Kasumi-1 (cell line): ENCODE measurements at places on chromosomes 12 and 14.

GRCh38 chr12:71945121-71945520 is 6.5 kb downstream of the TPH2 start:
- DNase-seq, result no peak

DNA sequence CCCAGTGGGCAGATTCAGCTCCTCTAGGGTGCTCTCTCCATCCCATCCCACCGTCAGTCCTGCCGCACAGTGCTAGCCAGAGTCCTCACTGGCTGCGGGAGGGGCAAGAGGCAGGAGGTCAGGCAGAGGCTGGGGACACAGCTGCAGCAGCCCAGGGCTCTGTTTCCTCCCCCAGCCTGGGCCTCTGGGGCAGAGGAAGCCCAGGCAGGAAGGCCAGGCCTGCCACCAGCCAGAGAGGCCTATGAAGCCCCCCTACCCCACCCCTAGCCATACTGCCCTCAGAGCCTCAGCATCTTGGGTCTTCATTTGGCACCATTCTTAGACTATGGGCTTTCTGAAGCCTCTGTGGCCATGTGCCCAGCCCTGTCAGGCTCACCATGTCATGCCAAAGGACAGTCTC is 3.4 kb downstream of the ACVRL1 start:
- no peak for DNase-seq

DNA sequence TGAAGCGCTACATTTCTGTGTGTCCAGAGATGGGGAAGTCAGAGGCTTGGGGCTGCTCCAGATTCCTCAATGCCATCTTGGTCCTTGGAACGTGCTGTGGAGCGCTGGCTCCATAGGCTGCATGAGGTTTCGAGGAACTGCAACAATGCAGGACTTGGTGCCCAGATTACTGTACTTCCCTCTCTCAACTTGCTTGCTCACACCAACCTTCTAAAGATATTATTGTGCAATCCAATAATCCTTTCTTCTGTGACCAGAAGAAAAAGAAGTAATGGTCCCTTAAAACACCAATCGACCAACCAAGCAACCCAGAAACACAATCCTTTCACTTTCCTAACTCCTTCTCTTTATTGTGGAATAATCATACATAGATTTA is 3.7 kb downstream of the PRICKLE1 start:
- peak; percentile 21 for DNase-seq

DNA sequence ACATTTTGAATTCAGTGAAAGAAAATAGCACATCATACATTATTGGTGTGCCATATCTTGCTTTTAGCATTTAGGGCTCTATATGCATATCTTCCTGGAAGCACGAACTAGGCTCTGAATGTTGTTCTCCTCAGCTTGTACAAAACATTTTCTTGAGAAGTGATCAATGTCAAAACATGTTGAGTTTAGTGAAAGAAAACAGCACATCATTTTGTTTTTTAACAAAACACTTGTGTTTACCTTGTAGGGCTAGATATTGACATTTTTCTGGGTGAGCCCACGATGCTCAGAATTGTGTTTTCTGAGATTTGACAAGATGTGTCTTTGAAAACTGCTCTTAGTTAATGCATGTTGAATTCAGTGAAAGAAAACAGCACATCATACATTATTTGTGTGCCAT is 81.0 kb downstream of the ASCL4 start:
- no peak for DNase-seq
